ENCODE measurements at places on chromosomes 7 and 10. TPM values are rescaled to one million over a fixed set of nuclear protein-coding genes. Genes with fewer than 3 reads are reported as not detected.

GRCh38 chr7:36895192-36895591 is 170.9 kb upstream of the AOAH start:
- DNase-seq = no peak

DNA sequence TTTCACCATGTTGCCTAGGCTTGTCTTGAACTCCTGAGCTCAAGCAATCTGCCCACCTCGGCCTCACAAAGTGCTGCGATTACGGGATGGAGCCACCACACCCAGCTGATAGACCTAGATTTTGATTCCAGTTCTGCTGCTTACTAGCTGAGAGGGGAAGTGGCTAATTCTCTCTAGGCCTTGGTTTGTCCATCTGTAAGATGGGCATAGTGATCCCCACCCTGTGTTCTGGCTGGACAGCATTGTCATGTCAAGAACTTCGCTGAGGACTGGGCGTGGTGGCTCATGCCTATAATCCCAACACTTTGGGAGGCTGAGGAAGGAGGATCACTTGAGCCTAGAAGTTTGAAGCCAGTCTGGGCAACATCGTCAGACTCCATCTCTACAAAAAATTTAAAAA is 17.4 kb upstream of the CCL24 start:
- DNase-seq = no peak

DNA sequence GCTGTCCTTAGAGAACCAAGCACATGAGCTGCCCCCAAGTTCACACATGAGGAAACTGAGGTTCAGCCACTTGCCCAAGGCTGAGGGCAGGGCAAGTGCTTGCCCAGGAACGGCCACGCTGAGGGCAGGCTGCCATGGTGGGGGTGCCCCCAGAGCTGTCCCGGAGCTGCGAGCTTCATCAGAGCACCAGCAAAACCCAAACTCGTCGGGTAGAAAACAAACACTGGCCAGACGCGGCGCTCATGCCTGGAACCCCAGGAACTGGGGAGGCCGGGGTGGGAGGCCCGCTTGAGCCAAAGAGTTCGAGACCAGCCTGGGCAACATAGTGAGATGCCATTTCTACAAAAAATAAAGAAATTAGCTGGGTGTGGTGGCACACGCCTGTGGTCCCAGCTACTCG is 38.4 kb downstream of the UNCX start:
- DNase-seq = no peak

GRCh38 chr7:133358708-133359107 is 105.8 kb downstream of the EXOC4 start:
- DNase-seq = no peak

DNA sequence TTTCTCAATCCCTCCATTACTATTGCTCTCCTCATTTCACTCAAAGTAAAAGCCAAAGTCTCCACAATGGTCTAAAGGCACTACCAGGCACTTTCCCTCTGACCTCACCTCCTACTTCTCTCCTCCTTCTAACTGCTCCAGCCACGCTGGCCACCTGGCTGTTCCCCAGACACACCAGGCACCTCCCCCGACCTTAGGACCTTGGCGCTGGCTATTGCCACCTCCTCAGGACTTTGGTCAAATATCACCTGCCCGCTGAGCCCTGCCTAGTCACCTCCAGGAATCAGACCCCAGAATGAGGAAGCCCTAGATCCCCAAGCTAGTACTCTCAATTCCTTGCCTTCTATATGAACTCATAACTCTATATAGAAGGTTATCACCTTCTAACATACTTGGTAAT is 66.2 kb upstream of the STEAP1B start:
- no peak for DNase-seq

DNA sequence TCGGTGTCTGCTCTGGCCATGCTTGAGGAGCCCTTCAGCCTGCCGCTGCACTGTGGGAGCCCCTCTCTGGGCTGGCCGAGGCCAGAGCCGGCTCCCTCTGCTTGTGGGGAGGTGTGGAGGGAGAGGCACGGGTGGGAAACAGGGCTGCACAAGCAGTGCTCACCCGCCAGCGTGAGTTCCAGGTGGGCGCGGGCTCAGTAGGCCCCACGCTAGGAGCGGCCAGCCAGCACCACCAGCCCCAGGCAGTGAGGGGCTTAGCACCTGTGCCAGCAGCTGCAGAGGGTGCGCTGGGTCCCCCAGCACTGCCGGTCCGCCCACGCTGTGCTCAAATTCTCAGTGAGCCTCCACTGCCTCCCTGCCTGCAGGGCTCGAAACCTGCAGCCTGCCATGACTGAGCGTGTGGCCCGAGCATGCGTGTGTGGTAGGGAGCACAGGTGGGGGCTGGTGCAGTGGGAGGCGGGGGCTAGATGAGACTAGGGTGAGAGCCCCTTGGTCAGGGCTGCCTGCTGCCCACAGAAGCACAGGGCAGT is 223.0 kb downstream of the ZNF248 start:
- DNase-seq = no peak

DNA sequence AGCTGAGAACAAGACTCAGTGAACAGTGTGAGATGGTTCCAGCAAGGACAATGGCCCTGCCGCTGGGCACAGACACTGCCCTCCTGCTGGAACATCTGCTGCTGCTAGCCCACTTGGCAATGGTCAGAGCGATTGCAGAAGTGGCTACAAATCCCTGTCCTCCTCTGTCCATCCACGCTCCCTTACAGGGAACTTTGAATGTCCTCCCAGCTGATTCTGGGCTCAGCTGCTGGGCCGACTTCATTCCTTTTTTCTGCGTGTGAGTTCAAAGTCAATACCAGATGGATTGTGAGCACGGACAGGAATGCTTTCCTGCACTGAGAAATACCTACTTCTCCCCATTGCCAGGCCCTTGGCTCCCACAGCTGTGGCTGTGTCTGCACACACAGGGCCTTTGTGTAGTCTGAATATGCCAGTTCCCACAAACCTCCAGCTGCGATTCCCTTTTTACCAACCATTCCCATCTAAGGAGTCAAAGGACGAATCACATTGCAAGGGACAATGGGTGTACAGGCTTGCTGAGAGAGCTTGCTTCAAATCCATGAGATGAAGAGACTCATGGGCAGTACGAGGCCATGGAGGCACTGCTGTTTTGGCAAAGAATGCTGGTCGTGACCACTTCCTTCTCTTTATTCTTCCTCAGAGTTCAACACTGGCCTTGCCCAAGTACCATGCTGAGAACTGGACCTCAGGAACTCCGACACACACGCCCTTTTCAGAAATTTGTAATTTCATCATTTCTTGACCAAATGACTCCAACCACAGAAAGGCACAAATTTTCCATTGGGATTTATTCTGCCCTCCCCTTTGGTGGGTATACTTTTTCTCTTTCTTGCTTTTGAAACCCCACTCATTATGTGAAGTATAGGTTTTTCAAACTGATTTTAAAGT is 44.2 kb downstream of the BPGM start:
- DNase-seq = no peak

GRCh38 chr7:149154056-149154455 is 6.8 kb downstream of the ZNF398 start:
- DNase-seq = no peak

Gene GNAT3
- not detected for total RNA-seq

Gene SRRM3
- 4.8 TPM for total RNA-seq

Gene AOAH
- 9.4 TPM for total RNA-seq

Data from mesenteric fat pad (tissue), 1 donor.